ENCODE measurements at places on chromosomes 7 and 10.
A peak's percentile ranks its signal among the peaks of the same experiment; 100 is the strongest.

- DNase-seq = peak; percentile 25
Measured at GRCh38 chr10:103800789-103801540, 54.4 kb downstream of the SH3PXD2A start.

DNA sequence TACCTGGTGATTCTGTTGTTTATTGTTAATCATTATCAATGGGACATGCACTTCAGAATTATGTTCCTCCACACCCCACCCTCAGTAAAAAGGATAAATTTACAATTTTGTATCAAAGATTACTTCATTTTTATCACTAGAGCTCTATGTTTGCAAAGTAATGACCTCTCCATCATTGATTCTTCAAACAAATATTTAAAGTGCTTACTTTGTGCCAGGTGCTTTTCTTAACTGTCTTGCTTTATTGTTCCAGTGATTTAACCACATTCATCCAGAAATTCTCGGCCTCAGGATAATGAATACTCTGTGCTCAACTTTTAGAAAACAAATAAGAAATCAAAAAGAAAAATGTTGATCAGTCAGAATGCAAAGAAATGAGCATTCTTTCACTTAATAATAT lies 144.9 kb upstream of the FOXP2 start:
- DNase-seq = no peak

DNA sequence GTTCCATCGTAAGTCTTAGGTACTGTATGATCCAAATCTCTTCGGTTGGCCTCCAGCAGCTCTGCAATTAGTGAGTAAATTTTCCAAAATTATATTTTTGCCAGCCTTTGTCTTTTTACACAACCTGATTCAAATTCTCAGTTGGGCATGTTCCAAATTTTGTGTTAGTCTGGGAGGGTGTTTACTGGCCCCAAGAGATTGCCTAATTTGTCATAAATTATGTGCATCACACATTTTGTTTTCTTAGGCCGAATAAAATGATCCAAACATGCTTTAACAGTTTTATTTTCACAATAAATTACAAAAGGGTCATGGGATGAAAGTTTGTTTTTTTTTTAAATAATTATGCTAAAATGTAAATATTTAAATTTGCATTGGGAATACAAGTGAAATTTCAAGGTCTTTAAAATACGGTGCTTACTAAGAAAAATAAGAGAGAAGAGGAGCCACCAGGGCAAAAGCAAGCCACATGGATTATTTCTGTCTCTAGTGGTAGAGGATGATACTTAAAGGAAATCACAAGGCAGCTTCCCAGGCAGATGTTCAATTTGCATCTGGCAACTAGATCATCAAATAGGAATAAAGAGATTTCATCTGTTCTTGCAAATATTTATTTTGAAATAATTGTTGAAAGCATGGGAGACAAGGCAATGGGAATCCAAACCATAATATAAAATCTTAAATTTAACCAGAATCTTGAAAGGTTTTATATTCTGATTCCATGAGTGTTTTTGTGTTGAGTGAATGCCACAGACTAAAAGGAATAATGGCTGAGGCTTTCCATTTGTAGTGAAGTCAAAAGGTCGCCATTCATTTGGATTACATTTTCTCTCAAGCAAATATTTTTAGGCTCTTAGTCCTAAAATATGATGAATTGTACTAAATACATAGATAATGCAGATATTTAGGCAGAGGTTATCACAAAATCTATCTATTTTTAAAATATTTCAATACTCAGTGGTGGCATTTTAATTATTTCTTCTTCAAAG lies 111.1 kb downstream of the MDFIC start:
- no peak for DNase-seq

DNA sequence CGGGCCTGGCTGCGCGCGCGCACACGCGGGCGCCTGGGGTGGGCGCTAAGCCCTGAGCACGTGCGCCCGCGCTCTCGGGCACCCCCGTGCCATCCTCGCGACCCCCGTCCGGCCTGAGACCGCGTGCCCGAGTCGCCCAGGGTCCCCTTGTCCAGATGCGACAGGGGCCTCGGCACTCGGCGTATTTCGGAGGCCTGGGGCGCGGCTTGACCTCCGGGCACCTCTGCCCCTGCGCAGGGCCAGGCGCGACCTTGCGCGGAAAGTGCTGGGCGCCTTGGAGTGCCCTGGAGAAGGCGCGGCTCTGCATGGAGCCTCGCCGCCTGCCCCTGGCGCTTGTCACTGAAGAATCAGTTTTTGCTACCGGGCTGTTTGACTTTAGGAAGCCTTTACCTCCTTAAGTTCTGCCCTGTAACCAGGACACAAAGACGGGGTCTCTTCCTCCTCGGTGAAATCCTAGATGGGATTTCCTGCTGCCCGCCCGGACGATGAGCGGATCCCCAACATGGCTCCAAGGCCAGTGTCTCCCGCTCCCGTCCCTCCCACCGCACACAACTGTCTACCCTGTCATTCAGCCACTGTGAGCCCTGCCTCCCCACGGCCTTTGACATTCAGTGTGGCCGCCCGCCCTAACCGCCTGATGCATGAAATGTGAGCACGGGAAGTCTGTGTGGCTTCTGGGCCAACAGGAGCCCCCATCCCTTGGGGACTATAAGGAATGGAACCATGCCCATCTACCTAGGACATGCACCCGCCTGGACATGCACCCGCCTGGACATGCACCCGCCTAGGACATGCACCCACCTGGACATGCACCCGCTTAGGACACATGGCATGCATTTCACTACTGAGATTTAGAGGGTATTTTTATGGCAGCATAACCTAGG lies 1.1 kb upstream of the STK32C start:
- DNase-seq = no peak

DNA sequence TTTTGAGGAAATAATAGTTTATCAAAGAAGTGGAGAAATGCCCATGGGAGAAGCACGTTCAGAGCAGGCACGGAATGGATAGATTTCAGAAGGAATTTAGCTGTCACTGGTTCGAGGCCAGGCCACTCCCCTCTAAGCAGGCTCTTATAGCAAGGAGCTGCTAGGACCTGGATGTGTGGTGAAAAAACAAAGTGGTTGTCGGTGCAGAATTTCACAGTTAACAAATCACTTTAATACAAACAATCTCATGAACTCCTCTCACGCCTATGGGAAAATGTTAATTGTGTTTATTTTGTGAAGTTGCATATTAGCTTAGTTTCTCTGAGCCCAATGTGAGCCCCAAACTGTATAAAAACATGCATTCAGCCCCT lies 176.3 kb downstream of the PKD1L1 start:
- no peak for DNase-seq

GRCh38 chr7:43585562-43585961 lies 2.7 kb downstream of the STK17A start:
- no peak for DNase-seq

DNA sequence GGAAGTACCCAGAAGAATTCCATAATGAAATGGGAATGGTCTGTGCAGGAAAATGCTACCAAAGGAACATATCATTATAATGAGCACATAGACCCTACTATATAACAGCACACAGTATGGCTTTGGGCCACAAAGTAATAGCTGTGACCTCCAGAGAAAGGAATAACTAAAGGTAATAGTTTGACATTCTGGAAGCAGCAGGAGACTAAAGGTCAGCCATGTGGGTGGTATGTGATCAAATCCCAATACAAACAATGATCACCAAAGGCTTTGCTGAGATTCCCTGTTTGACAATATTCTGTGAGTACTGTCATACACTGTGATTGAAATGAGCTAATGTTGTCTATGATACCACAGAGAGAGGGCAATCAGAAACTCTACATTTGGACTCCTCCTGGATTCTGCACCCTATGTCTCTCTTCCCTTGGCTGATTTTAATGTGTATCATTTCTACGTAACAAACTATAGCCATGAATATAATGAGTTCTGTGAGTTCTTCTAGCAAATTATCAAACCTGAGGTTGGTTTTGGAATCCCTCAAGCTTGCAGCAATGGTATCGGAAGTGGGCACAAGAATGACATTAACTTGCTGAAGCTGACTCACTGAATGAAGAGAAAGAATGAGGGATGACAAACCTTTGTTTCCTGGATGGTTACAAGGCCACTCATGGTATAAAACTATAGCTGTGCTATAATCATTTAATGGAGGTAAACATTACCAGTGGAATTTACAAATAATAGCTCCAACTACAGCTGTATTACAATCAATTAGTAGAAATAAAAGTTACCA lies 99.6 kb downstream of the JMJD1C start:
- DNase-seq = no peak

- no peak for DNase-seq
Measured at GRCh38 chr7:47580811-47581331, 1.0 kb downstream of the TNS3 start.

DNA sequence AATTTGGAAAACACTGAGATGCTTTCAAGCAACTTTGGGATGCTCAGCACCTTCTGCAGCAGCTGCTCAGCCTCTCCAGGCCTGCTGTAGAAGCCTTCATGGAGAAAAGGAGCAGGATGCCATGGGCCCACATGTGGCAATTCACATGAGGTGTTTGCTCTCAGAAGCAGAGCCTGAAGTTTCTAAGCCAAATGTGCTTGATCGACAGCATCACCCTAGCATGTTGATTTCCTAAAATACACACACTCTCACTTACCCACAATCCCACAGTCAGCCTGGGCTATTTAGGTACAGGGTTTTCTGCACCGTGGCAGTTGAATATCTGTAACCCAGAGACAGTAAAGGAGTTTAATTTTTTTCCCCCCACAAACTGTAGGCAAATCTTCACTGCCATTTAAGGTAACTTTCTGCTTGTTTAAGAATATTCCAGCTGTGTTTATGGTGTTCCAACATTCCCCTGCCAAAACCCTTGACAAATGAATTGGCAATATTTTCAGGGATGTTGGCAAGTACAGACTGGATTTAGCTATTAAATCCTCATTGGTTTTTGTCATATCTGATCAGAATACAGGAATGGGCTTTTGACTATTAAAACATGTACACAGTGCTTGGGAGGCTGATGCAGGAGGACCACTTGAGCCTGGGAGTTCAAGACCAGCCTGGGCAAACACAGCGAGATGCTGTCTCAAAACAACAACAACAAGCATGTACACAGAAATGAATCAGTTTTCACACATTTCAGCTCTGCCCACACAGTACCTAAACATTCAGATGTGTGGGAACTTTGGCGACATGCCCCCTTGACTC lies 244.2 kb downstream of the CELF2 start:
- no peak for DNase-seq

DNA sequence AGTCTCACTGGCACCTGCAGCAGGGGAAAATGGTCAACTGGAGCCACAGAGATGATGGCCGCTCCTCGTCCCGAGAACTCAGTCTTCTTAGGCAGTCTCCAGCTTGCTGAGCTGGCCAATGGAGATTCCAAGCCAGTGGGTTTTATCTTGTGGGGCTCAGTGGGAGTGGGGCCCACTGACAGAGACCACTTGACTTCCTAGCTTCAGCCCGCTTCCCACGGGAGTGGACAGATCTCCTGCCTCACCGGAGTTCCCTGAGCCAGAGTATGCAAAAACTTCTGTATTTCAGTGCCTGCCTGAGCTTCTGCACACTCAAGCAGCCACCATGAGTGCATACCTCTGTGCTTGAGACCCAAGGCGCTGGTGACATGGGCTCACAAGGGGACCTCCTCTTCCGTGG lies 105.8 kb downstream of the ZWINT start:
- DNase-seq = no peak

GRCh38 chr10:49091450-49092210 lies 23.7 kb downstream of the VSTM4 start:
- no peak for DNase-seq

GRCh38 chr10:83892737-83893136 lies 246.6 kb upstream of the GHITM start:
- no peak for DNase-seq

GRCh38 chr7:84912993-84913635 lies 273.7 kb downstream of the SEMA3D start:
- no peak for DNase-seq

DNA sequence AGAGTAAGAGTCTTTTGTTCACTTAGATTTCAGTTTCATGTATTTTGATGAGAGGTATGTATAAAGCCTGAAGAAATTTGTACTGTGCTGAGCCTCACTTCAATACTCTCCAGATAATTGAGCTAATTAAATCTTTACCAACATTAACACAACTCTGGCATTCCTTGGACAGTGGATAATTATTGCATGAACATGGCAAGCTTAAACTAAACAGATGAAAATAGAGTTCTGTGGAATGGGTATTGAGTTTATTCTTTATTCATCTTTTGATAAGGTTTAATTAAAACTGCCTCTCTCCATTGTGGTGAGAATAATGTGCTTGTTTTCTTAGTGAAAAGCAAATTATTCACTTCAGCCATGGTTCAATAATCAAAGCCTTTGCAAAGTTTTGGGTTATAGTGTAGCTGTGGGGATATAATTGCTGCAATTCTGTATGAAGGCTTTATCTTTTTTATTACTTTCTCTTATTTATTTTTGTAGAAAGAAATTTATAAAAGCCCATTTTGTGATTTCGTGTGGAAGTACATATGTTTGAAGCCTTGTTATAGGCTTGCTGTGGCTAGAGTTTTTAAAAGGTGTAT lies 126.4 kb upstream of the FZD1 start:
- no peak for DNase-seq

GRCh38 chr10:116698364-116698763 lies 44.0 kb downstream of the HSPA12A start:
- no peak for DNase-seq

- no peak for DNase-seq
Measured at GRCh38 chr7:51528172-51528571, 211.6 kb upstream of the COBL start.

- DNase-seq = no peak
Measured at GRCh38 chr7:23299770-23300300, 696 bp downstream of the MALSU1 start.

GRCh38 chr10:23417254-23417653 lies 21.6 kb upstream of the OTUD1 start:
- DNase-seq = no peak

GRCh38 chr7:103632972-103633371 lies 187.0 kb upstream of the SLC26A5 start:
- no peak for DNase-seq

- no peak for DNase-seq
Measured at GRCh38 chr10:132592790-132593383, 55.3 kb downstream of the INPP5A start.

DNA sequence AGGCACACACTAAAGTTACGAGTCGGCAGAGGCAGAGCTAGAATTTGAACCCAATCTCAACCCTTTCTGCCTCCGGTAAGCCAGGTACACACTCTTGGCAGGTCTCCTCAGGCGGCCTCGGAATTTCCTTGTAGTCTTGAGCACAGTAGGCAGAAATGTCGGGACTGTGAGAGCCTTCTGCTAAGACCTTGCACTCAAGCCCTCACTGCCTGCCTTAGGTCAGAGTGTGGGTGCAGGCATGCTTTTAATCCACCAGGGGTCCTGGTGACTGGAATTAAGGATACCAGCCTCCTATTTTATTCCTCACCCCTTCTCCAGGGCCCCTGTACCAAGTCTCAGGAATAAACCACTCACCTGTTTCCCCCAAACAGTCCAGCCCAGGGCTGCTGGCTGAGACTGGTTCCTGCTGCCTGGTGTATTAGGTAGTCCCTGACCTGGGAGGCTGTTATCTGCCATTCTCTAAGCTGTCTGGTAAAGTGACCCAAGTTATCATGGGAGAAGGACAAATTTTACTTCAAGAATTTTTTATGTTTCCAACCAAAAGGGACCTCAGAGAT lies 855 bp downstream of the ATP6V1F start:
- peak; percentile 32 for DNase-seq

DNA sequence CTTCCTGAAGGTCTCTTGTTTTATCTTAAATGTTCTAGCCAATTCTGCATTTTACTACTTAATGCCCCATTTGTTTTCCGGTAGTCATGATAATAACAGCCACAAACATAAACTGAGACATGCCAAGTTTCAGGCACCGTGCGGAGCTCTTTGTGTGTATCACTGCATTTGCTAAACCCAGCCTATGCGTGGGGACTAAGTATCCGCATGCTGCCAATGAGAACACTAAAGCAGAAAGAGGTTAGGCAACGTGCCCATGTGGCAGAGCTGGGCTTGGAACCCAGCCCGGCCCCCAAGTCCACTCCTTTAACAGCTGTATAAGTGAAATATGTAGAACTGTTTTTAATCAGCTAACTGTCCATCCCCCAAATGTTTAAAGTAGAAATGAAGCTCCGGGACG lies 54.1 kb downstream of the SLIT1 start:
- DNase-seq = no peak

All from activated CD4-positive, alpha-beta T cell treated with anti-CD3 and anti-CD28 coated beads for 4 hours (primary cell).